ENCODE measurements at places on chromosomes 7 and 10. TPM values are rescaled to one million over a fixed set of nuclear protein-coding genes. Genes with fewer than 3 reads are reported as not detected.
A peak's percentile ranks its signal among the peaks of the same experiment; 100 is the strongest.

- no peak for DNase-seq
These were observed 19.7 kb upstream of the VPS37D start for GRCh38 chr7:73647725-73648592.

DNA sequence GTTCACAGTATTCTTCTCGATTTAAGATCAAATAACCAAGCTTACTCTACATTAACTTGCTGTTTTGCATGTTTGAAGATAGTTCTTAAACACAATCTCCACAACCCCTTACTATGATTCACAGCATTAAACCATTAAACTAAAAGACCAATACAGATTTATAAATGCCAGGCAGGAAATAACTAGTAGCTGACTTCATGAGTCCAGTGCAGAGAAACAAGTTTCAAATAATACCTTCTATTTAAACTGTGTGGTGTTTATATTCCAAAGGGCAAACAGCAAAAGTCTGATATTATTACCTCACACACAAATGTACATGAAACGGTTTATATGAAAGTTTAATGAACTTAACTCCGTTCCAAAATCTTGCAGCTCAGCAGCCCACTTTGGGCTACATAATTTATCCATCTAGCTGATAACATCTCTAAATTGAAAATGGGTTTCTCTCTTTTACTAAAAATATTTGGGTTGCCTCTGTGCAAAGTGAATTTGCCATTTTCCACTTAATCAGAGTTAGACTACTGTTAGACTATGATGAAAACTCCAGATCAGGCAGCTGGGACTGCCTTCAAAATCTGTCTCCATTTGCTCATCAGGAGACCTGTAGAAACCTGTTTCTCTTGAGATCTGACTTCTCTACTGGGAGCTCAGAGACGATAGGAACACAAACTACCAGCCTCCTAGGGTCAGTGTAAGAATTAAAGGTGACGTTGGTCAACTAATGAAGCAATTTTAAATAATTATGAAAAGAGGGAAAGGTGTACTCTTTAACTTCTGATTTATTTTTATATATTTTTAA lies 287.3 kb downstream of the FZD1 start:
- DNase-seq = no peak

SERPINE1 gene
- total RNA-seq = 1.6 TPM

URGCP gene
- 43.4 TPM for total RNA-seq

NCF1 gene
- 6.0 TPM for total RNA-seq

GRCh38 chr10:86357041-86357440 lies 9.6 kb downstream of the GRID1 start:
- peak; percentile 47 for DNase-seq

RAMP3 gene
- total RNA-seq = 31.2 TPM

TMEM243 gene
- 4.8 TPM for total RNA-seq

OR2A12 gene
- not detected for total RNA-seq

GRCh38 chr7:18648849-18649758 lies 153.6 kb downstream of the HDAC9 start:
- no peak for DNase-seq

GRCh38 chr10:5945561-5946418 lies 31.6 kb downstream of the IL15RA start:
- DNase-seq = peak; percentile 82
